Activated B cell treated with CpG ODN at 0.5 μM for 24 hours (primary cell): ENCODE measurements at places on chromosomes 4 and X. TPM values are rescaled to one million over a fixed set of nuclear protein-coding genes. Genes with fewer than 3 reads are reported as not detected.

GRCh38 chrX:42094218-42094617 lies 170.9 kb upstream of the CASK start:
- H3K4me3 ChIP-seq: peak overlapping the region; percentile 56
- H3K36me3 ChIP-seq: no peaks in the 10 kb centered on the region
- no peaks in the 10 kb centered on the region for H3K27me3 ChIP-seq
- peaks cover 9% of the 10 kb centered on the region for H3K4me1 ChIP-seq
- DNase-seq: no peak

GRCh38 chr4:186920483-186920882 lies 196.8 kb upstream of the FAT1 start:
- no peaks in the 10 kb centered on the region for H3K4me1 ChIP-seq
- no peak for DNase-seq
- no peak overlapping the region for H3K4me3 ChIP-seq
- no peaks in the 10 kb centered on the region for H3K27me3 ChIP-seq
- H3K27ac ChIP-seq: no peak overlapping the region

GRCh38 chr4:185369731-185370130 lies 26.0 kb downstream of the LRP2BP start:
- peaks cover 57% of the 10 kb centered on the region for H3K36me3 ChIP-seq
- no peak for DNase-seq
- no peaks in the 10 kb centered on the region for H3K4me1 ChIP-seq
- H3K4me3 ChIP-seq: no peak overlapping the region
- no peaks in the 10 kb centered on the region for H3K27me3 ChIP-seq

DNA sequence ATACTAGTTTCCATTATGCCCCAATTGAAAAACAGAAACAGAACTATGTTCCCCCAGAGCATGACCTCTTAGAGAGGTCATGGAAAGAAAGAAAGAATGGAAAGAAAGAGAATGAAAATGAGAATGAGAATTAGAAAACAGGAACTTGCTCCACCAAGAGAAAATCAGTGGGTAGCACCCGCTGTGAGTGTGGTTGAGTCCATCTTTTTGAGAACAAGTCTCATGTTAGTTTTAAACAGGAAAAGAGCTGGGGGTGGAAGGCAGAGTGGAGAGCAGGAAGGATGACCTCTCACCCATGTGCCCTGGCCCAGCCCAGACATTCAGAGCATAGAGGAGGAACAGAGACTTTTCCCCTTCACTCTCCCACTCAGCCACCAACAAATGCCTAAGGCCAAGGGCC lies 4.9 kb downstream of the GSX2 start:
- H3K27ac ChIP-seq: no peak overlapping the region
- no peaks in the 10 kb centered on the region for H3K36me3 ChIP-seq
- no peak for DNase-seq

DNA sequence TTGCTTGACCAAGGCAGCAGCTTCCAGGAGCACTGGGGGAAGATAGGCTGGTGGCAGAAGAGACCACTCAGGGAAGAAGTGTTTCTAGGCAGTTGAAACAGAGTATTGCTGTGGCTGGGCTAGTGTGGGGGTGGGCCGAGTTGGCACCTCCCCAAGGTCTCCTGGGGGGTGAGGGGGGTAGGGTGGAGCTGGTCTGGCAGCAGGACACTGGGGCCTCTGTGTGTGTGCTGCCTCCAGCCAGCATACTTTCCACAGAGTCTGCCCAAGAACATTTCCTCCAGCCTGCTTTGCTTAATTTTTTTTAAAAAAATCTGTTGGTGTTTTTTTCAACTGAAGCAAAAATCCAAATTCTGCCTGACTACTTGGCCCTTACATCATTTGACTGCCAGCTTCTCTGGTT lies 4.0 kb downstream of the ITIH6 start:
- no peak overlapping the region for H3K27ac ChIP-seq
- peaks cover 4% of the 10 kb centered on the region for H3K27me3 ChIP-seq
- H3K4me3 ChIP-seq: no peak overlapping the region
- no peaks in the 10 kb centered on the region for H3K36me3 ChIP-seq
- no peaks in the 10 kb centered on the region for H3K4me1 ChIP-seq
- no peak for DNase-seq

DNA sequence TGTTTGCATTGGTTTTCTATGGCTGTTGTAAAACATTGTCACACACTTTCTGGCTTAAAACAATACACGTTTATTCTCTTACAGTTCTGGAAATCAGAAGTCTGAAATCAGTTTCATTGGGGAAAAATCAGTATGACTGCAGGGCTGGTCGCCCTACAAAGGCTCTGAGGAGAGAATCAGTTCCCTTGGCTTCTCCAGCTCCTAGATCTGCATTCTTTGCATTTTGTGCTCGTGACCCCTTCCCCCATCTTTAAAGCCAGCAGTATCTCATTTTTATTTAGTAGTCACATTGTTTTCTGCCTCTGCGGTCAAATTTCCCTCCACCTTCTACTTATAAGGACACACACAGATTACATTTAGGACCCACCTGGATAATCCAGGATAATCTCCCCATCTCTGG lies 849.7 kb upstream of the GRID2 start:
- no peaks in the 10 kb centered on the region for H3K36me3 ChIP-seq
- H3K4me1 ChIP-seq: no peaks in the 10 kb centered on the region
- H3K4me3 ChIP-seq: no peak overlapping the region
- DNase-seq: no peak
- H3K27me3 ChIP-seq: no peaks in the 10 kb centered on the region

- no peak overlapping the region for H3K27ac ChIP-seq
- no peaks in the 10 kb centered on the region for H3K4me1 ChIP-seq
- DNase-seq: no peak
- no peak overlapping the region for H3K4me3 ChIP-seq
Measured at GRCh38 chrX:20796450-20796849, 529.7 kb upstream of the RPS6KA3 start.

DNA sequence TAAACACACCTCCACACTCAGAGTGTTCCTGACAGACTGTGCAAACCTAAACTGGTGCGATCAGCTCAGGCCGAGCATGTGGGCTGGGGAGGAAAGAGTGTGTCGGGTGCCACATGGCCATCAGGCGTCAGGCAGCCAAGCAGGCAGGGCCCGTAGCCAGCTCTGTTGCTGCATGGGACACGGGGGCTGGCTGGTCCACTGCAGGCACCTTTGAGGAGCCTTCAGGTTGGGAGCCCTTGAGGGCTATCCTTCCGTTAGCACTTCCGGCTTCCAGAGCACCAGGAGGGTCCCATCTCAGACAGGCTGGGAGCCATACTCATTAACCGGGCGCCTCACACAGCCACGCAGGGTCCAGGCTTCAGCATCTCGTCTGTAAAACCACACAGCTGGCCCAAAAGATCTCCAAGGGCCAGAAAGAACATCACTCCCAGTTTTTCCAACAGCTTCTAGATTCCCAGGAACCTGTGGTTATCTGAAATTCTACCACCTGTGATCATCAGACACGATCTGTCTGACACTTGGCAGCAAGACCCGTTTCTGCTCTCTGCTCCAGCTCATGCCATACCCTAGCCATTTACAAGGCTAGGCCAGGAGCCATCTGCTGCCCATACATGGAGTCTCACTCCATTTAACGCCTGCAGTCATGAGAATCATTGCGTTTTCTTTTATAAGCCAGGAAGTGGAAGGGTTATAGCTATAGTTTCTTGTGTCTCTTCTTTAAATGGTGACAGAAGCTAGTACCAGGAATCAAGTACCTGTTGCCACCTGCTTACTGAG lies 87.5 kb downstream of the NSUN7 start:
- no peaks in the 10 kb centered on the region for H3K27me3 ChIP-seq
- H3K27ac ChIP-seq: no peak overlapping the region
- no peaks in the 10 kb centered on the region for H3K36me3 ChIP-seq
- DNase-seq: no peak

DNA sequence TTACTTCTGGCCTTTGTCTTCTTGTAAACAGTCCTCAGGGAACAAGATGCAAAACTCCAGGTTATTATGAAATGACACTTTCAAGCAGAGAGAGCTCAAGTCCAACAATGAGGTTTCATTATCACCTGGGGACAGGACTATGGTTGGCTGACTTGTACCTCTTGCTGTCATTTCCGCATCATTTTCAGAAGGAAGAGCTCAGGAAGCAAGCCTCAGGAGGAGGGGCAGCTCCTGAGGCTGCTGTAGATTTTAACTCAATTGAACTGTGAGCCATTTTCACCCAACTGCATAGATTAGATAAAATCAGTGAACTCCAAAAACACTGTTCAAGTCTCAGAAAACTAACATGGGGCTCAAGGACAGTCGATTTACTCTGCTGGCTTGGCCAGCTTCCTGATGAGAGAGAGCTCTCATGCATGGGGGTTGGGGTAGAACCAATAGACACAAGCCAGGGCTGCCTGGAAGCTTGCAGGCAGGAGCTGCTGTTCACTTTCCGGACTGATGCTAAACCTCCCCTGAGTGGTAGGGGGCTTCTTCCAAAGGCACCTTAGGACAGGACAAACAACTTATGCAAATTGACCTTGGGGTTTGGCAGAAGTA lies 23.6 kb downstream of the TMEM255A start:
- H3K27me3 ChIP-seq: no peaks in the 10 kb centered on the region
- no peak overlapping the region for H3K4me3 ChIP-seq
- H3K27ac ChIP-seq: peak overlapping the region; percentile 50
- peaks cover 15% of the 10 kb centered on the region for H3K4me1 ChIP-seq
- no peaks in the 10 kb centered on the region for H3K36me3 ChIP-seq
- no peak for DNase-seq

DNA sequence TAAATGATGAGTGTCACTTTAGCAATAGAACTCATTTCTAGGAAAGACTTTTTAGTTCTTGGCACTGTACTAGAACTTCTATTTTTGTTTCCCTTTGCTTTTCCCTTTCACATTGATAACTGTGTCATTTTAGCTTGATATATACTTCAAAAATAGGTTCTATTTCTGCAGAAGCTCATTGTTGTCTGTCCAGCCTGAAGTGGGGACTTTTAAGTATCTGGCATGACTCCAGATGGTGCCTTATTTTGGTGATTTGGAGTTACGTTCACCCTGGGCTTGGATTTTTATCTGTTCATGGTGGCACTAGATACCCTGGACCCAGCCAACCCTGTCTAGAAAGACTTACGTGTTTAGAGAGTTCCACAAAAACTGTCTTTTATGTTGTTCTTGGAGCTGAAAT lies 3.4 kb downstream of the ABHD18 start:
- no peaks in the 10 kb centered on the region for H3K27me3 ChIP-seq
- peaks cover 19% of the 10 kb centered on the region for H3K4me1 ChIP-seq
- H3K27ac ChIP-seq: no peak overlapping the region
- DNase-seq: no peak

- H3K27me3 ChIP-seq: peaks cover 10% of the 10 kb centered on the region
- no peaks in the 10 kb centered on the region for H3K4me1 ChIP-seq
- DNase-seq: no peak
- H3K27ac ChIP-seq: no peak overlapping the region
- no peaks in the 10 kb centered on the region for H3K36me3 ChIP-seq
Measured at GRCh38 chr4:140871368-140871767, 115.2 kb upstream of the TBC1D9 start.

GRCh38 chr4:138609943-138610350 lies 367.8 kb upstream of the SLC7A11 start:
- no peaks in the 10 kb centered on the region for H3K36me3 ChIP-seq
- DNase-seq: no peak
- H3K4me3 ChIP-seq: no peak overlapping the region
- no peaks in the 10 kb centered on the region for H3K27me3 ChIP-seq
- no peaks in the 10 kb centered on the region for H3K4me1 ChIP-seq

DNA sequence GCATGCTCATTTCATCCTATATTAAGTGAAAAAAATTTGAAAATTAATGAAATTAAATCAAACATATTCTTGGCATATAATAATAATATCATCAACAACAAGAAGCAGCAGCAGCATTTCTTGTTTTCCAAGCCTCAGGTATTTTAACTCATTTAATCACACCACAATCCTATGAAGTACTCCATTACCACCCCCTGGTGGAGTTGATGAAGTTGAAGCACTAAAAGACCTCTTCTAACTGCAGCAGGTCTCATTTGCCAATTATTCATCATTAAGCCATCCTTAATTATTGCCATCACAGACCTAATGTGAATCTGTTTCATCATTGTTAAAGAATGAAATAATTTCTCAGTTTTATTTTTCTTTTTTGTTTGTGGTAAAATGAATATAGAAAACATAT lies 801.4 kb upstream of the GRID2 start:
- no peaks in the 10 kb centered on the region for H3K36me3 ChIP-seq
- H3K27me3 ChIP-seq: no peaks in the 10 kb centered on the region
- DNase-seq: no peak
- H3K4me3 ChIP-seq: no peak overlapping the region
- no peak overlapping the region for H3K27ac ChIP-seq

DNA sequence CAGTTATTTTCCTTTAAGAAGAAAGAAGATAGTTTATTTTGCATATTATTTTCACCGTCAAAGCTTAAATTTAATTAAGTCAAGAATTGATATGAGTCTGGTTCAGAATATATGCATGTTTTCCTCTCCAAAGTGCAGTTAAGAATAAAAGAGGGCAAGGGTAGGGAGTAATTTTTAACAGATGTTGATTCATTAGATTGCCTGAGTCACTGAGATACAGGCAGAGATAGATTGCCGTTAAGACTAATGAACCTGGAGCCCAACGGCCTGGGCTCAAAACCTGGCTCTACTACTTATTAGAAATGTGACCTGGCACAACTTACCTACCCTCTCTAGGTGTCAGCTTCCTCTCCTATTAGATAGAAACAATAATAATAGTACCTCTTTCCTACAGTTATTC lies 1037.4 kb upstream of the PABPC4L start:
- no peaks in the 10 kb centered on the region for H3K36me3 ChIP-seq
- H3K4me1 ChIP-seq: no peaks in the 10 kb centered on the region
- DNase-seq: no peak
- no peak overlapping the region for H3K27ac ChIP-seq

DNA sequence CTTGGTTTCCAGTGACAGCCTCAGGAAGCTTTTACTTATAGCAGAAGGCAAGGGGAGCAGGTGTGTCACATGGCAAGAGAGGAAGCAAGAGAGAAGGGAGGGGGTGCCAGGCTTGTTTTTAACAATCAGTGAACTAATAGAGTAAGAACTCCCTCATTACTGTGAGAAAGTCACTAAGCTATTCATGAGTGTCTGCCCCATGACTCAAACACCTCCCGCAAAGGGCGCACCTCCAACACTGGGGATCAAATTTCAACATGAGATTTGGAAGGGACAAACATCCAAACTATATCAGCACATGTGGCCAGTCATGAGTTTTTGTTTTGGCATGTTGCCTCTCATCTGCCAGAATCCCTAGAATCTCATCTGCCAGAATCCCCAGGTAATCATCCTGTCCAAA lies 183.5 kb upstream of the C1QTNF7 start:
- H3K27me3 ChIP-seq: no peaks in the 10 kb centered on the region
- DNase-seq: no peak
- H3K4me1 ChIP-seq: no peaks in the 10 kb centered on the region
- H3K4me3 ChIP-seq: no peak overlapping the region

DNA sequence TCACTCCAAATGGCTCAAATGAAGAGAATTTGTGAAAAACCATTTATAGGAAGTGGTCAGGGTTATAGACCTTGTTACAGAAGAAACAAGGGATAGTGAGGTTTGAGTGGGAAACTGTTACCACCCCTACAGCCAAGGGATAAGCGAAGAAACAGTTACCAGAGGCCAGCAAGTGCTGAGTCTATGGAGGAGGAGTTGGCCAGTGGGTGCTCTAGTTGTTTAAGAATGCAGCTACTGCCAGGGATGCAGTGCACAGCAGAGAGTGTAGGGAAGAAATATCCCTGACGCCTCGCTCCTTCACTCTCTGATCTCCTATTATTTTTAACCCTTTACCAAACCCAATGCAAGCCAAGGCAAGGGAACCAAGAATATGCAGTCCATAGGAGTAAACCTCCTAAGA lies 15.2 kb upstream of the SYTL4 start:
- no peaks in the 10 kb centered on the region for H3K36me3 ChIP-seq
- no peak overlapping the region for H3K4me3 ChIP-seq
- DNase-seq: no peak
- H3K4me1 ChIP-seq: no peaks in the 10 kb centered on the region
- no peak overlapping the region for H3K27ac ChIP-seq

Gene SFRP2
- not detected in 2 replicates for total RNA-seq

Gene TRIM75
- not detected in 2 replicates for total RNA-seq
